ENCODE measurements at places on chromosomes 13 and 19. TPM values are rescaled to one million over a fixed set of nuclear protein-coding genes. Genes with fewer than 3 reads are reported as not detected.

The PRKACA gene
- total RNA-seq = 76.0 TPM

The GPR183 gene
- 23.3 TPM for total RNA-seq

The PPP1R12C gene
- 392 TPM for total RNA-seq

DNA sequence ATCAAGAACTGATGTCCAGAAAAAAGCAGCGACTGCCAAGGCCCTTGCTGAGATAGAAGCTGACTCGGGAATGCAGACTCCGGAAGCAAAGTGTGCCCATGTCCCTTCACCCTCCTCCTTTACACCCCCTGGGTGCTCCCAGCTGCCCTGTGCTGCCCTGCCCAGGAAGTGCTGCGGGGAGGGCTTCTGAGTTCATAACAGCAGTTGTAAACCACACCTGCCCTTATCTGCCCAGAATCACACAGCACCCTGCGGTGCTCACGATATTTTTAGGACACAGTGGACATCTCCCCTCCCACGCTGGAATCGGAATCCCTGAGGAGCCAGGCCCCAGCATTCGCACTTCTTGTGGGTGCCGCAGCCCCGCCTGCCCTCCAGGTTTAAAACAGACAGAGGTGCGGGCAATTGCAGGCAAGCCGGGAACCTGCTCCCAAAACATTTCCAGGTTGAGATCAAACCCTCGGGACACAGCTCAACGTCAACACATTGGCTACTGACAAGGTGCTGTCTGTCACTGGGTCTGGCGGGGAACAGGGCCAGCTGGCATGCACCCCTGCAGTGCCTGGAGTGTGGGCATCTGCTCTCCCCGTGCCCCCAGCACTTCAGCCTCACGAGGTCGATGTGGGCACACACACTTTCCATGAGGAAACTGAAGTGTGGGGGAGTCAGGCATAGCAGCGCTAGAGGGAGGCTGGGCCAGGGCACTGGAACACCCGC, 36.8 kb downstream of the RAB20 start:
- H3K36me3 ChIP-seq = peaks cover 13% of the 10 kb centered on the region
- no peaks in the 10 kb centered on the region for H3K27me3 ChIP-seq

GRCh38 chr13:32669030-32669646, 82.9 kb downstream of the PDS5B start:
- H3K27ac ChIP-seq = no peak overlapping the region
- no peaks in the 10 kb centered on the region for H3K27me3 ChIP-seq
- no peaks in the 10 kb centered on the region for H3K4me1 ChIP-seq
- peaks cover 20% of the 10 kb centered on the region for H3K36me3 ChIP-seq

DNA sequence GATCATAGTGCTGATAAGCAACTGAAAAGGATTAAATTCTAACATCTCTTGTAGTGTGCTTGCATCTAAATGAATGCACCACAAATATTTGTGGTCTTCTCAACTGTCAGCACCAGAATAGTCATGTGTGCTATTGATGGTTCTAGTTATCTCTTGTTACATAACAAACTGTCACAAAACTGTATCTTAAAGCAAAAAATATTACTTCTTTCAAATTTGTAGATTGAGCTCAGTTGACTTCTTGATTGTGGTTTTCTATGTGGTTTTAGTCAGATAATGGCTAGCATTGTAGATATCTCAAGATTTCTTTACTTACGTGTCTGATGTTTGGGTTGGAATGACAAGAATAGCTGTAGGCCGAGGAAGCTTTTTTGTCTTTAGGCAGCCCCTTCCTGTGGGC, 431.3 kb downstream of the SLITRK6 start:
- DNase-seq = no peak
- H3K4me1 ChIP-seq = no peaks in the 10 kb centered on the region
- no peak overlapping the region for H3K4me3 ChIP-seq
- H3K36me3 ChIP-seq = no peaks in the 10 kb centered on the region
- H3K27ac ChIP-seq = no peak overlapping the region

DNA sequence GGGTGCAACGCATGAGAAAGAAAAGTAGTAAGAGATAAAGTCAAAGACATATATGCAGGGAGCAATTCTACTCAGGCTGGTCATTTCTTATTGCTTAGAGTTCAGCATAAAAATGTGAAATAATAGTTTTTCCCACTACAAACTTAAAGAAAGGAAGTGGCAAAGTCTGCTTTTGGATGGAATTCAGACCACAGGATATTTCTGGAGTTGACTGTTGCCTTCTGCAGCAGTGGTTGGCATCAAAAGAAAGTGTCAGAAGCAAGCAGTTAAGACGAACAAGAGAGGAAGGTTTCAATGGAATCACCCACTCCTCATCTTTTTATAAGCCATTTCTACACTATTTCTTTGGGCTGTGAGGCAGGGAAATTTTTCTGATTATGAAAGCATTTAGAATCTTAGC, 36.2 kb upstream of the TRPC4 start:
- no peaks in the 10 kb centered on the region for H3K27me3 ChIP-seq
- no peak overlapping the region for H3K4me3 ChIP-seq
- DNase-seq = no peak

DNA sequence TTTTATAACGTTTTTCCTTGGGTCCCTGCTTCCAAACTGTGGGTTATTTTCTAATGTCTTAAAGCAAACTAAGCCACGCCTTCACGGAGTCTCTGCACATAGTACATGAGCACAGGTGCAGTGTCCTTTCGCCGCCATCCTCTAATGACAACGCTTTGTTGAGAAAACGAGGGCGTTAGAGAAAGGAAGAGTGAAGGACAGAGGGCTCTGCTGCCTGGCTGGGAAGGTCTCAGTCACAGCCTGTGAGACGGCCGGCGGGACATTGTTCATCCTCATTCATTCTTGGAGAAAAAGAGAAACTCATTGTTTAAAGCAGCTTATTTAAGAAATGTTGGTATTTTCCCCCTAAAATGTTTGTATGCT, 9.5 kb downstream of the IL17D start:
- no peak for DNase-seq
- peak overlapping the region; percentile 79 for H3K27ac ChIP-seq
- peaks cover 24% of the 10 kb centered on the region for H3K4me1 ChIP-seq
